Uterus (tissue), 4 donors: ENCODE measurements at places on chromosomes 5 and 9. TPM values are rescaled to one million over a fixed set of nuclear protein-coding genes. Genes with fewer than 3 reads are reported as not detected.

GRCh38 chr9:19184144-19184917, 46.2 kb upstream of the DENND4C start:
- peak; percentile 76 for DNase-seq

- no peak for DNase-seq
Measured at GRCh38 chr5:178291161-178291561, 58.6 kb upstream of the PHYKPL start.

GRCh38 chr5:178461004-178461730, 129.0 kb downstream of the COL23A1 start:
- peak; percentile 49 for DNase-seq

- no peak for DNase-seq
Measured at GRCh38 chr5:91177085-91177484, 206.0 kb downstream of the ARRDC3 start.

- DNase-seq, result no peak
Measured at GRCh38 chr5:145887976-145888574, 15.3 kb upstream of the GRXCR2 start.

Gene PAPPA
- 0.51 TPM for total RNA-seq
